ENCODE measurements at places on chromosomes 3 and 15. TPM values are rescaled to one million over a fixed set of nuclear protein-coding genes. Genes with fewer than 3 reads are reported as not detected.

- H3K4me3 ChIP-seq: no peak overlapping the region
- no peaks in the 10 kb centered on the region for H3K36me3 ChIP-seq
- no peak overlapping the region for H3K27ac ChIP-seq
- DNase-seq: no peak
Measured at GRCh38 chr3:105629718-105630117, 239.1 kb downstream of the CBLB start.

The RTP4 gene
- total RNA-seq: 14.8 TPM

DNA sequence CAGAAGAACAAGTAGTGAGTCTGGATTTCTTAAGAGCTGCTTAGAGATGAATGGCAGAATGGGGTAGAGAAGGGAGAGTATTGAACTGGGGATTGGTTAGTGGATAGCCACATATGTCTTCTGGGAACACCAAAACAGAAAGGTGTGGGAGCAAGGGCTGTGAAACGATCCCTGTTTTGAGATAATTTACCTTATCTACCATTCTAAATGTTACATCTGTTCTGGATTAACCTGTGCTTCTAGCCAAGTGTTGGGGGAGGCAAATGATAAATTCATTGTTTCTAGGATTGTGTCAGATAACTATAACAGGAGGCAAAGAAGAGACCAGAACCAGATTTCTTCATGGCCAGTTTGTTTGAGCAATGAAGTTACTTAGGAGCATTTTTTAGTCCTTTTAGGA lies 8.4 kb downstream of the NR1D2 start:
- H3K36me3 ChIP-seq: no peaks in the 10 kb centered on the region
- no peak for DNase-seq
- H3K27ac ChIP-seq: no peak overlapping the region
- H3K4me1 ChIP-seq: peaks cover 26% of the 10 kb centered on the region
- no peaks in the 10 kb centered on the region for H3K27me3 ChIP-seq

DNA sequence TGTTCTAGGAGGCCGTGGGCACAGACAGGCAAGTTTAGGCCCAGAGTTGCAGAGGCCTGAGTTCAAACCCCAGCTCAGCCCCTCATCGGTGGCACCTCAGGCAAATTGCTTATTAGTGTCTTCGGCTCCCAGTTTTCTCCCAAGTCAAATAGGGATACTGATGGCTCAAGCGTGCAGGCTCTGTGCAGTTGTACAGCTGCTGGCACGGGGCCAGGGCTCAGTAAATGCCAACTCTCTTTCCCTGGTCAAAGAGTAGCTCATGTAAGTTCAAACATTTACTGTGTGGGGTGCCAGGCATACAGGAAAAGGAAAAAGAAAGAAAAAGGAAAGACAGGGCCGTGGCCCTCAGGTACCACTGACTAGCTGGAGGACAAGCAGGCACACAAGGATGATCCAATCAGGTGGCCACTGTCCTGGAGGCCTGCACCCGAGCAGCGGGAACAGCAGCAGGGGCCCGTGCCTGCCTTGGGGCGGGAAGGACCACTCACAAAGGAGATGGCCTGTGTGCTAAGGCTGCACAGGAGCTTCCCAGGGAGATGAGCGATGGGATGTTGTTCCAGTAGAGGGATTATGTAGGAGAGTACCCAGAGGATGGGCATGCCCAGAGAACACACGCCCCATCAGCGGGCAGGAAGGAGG lies 70.8 kb downstream of the TBC1D2B start:
- no peak overlapping the region for H3K4me3 ChIP-seq
- peaks cover 70% of the 10 kb centered on the region for H3K36me3 ChIP-seq
- peaks cover 31% of the 10 kb centered on the region for H3K4me1 ChIP-seq

The RARRES1 gene
- total RNA-seq: not detected

The IQCF5 gene
- total RNA-seq: not detected

- H3K4me3 ChIP-seq: no peak overlapping the region
- no peaks in the 10 kb centered on the region for H3K36me3 ChIP-seq
- H3K4me1 ChIP-seq: no peaks in the 10 kb centered on the region
- no peak overlapping the region for H3K27ac ChIP-seq
- no peaks in the 10 kb centered on the region for H3K27me3 ChIP-seq
Measured at GRCh38 chr3:107753494-107753893, 230.7 kb downstream of the BBX start.

Data from activated CD8-positive, alpha-beta T cell treated with anti-CD3 and anti-CD28 coated beads, Interleukin-2, amount 10 ng/mL, durations not matched to agents 7 days and 5 days (primary cell).